ENCODE measurements at places on chromosomes 1 and 21. TPM values are rescaled to one million over a fixed set of nuclear protein-coding genes. Genes with fewer than 3 reads are reported as not detected.
A peak's percentile ranks its signal among the peaks of the same experiment; 100 is the strongest.

- DNase-seq = no peak
These were observed 161.6 kb upstream of the KCNJ15 start for GRCh38 chr21:38095220-38095619.

DNA sequence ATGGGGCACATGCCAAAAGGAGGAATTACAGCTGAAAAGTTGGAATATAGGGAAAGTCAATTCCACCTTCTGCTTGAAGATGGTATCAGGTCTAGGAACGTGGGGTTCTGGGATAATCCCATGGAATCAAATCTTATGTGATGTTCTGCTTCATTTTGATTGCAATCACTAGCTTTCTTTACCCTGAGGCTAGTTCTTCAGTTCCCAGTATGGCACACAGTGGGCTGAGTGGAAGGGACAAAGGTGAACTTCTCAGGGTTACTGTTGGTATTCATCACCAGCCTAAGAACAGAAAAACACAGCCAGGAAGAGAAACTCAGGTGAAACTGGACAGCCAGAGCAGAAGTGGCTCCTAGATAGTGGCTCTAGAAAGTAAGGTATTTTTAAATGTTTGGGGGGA, 117.8 kb downstream of the TNFSF18 start:
- DNase-seq = no peak

DNA sequence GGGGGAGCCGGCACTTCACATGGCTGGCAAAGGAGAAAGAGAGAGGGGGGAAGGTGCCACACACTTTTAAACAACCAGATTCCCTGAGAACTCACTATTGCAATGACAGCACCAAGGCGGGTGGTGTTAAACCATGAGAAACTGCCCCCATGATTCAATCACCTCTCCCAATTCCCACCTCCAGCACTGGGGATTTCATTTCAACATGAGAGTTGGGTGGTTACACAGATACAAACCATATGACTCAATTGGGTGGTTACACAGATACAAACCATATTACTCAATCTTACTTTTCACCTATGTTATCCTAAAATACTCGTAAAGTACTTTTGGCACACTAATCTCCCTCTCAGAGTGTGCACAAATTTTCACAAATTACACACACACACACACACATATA, 1097.5 kb upstream of the TMPRSS15 start:
- no peak for DNase-seq

DNA sequence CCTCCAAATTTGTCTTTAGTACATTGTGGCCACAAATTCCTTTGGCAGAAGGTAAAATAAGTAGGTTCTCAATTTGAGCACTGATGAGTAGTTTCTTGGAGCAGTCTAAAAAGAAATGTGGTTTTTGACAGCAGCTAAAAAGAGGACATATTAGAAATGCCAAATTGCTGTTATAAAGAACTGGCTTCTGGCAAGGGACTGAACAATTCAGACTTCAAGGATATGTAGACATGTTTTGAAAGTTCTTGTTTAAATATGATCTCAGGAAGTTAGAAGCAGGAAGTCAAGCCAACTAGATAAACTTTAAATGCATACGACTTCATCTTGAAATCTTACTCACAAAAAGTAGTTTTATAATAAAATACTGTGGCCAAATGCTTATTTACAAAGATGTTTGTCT, 18.8 kb downstream of the C1orf52 start:
- no peak for DNase-seq

DNA sequence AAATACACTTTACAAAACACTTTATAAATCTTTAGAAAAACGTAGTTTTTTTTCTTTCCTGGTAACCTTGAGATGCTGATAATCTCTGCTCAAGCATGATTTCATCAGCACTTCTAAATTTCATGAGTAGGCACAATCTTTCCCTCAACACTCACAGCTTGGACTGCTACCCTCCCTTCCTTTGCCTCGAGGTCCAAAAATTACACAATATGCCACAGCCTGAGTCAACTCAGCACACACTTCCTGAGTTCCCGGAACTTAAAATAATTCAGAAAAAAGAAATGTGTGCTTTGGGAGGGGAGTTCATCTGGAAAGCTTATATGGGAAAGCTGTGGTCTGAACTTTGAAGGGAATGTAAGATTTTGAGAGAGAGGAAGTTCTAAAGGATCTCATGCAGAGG, 5.9 kb downstream of the CLCA2 start:
- DNase-seq = peak; percentile 27

DNA sequence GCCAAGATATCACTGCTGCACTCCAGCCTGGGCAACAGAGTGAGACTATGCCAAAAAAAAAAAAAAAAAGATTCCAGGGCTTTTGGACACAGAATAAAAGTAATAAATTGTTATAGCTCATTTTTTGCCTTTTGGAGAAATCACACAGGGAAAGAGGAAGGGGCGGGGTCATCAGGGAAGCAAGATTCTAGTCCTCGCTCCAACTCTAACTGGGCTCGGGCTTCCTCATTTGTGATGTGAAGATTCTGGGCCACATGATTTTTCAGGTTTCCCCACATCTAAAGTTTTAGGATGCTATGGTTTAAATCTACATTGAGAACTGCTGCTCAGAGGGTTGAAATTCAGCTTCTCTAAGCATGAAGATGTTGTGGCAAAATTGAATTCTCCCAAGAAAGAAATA, 179.3 kb upstream of the PLXNA2 start:
- DNase-seq = no peak

DNA sequence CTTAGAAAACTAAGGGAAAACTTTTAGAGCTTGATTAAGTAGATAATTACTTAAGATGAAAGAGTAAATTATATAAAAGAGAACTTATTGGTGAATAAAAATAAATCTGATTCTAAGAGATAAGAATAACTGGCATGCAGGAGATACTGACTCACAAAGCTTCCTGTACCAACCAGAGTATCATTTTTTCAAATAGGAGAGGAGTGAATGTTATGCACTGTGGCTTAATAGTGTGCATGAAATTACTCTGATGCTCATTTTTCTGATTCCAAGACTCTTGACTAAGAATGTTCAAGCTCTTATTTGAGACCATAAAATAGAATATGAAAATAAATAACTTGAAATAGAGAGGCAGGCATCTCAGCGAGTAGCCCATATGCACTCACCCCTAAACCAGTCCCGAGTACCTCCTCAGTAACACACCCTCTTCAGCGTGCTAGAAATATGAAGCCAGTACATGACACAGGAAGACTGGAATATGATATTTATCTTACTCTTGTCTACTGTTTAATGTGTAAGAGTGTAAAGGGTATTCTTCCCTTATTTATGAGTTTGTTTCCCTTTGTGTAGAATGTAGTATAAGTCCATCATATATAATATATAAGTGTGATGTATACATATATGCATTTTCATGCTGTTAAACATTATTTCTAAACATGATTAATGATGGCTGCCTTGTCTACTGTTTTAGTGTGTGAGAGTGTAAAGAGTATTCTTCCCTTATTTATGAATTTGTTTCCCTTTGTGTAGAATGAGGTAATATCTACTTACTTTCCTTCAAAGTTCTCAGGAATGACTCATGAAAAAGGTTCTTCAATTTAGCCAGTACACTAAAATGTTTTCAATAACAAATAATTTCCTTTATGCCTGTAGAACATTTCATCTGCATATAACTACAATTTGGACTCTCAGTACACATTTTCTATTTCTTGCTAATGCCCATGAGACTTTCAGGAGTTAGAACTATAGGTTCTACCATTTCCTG, 99.2 kb upstream of the PALMD start:
- DNase-seq = no peak

DNA sequence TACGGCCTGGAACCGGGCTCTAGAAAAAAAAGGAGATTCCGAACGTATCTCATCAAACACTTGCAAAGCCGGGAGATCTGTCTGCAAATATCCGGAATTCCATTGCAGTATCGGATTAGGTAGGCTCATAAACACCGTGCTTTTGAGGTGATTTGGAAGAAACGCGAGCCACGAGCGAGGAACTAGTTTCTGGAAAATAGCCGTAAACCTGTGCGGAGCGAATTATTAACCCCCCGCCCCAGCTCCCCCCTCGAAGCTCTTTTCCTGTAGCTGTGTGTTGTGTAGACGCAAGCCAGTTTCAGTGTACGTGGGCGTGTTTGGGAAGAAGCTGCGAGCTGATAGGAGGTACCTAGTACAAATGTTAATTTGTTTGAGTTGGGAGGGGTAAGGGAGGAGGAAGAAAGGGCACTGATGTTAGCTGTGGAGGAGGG, 1.1 kb downstream of the RALGPS2 start:
- peak; percentile 85 for DNase-seq

DNA sequence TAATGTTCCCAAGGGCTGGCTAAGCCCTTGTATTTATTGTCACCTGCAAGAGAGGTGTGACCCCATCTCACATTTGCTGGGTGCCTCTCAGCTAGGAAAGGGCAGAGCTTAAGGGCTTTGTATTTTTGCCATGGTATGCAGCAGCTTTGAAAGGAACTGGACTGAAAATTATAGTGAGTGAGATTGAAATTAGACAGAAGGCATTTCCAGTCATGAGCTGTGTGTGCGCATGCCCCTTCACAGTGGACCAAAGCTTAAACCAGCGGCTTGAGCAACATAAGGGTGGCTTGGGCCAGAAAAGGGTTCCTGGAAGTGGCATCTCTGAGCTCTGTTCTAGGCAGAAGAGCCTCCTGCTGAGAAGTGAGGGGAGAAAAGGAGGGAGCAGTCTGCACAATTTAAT, 19.8 kb downstream of the MYOG start:
- DNase-seq = no peak

DNA sequence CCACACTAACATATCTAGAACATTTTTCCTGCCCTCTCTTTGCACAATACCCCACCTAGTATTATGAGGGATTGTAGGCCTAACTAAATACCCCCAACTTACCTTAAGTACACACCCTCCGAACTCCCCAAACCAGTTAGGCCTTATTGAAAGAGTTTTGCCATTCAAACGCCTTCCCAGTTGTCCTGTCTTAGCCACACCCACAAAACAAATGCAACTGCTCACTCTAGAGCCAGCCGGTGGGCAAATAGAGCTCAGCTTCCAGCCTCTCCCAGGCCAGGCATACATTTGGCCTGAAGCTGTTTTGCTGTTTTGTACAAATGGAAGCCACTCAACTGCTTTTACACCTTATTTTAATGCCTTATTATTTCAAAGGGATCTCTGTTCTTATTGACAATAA, 224.2 kb upstream of the RUNX1 start:
- no peak for DNase-seq

CFHR1 gene
- polyA plus RNA-seq = not detected

AMY1B gene
- 0.16 TPM for polyA plus RNA-seq

TSPAN2 gene
- 33.9 TPM for polyA plus RNA-seq

CTSS gene
- 11.0 TPM for polyA plus RNA-seq

DNA sequence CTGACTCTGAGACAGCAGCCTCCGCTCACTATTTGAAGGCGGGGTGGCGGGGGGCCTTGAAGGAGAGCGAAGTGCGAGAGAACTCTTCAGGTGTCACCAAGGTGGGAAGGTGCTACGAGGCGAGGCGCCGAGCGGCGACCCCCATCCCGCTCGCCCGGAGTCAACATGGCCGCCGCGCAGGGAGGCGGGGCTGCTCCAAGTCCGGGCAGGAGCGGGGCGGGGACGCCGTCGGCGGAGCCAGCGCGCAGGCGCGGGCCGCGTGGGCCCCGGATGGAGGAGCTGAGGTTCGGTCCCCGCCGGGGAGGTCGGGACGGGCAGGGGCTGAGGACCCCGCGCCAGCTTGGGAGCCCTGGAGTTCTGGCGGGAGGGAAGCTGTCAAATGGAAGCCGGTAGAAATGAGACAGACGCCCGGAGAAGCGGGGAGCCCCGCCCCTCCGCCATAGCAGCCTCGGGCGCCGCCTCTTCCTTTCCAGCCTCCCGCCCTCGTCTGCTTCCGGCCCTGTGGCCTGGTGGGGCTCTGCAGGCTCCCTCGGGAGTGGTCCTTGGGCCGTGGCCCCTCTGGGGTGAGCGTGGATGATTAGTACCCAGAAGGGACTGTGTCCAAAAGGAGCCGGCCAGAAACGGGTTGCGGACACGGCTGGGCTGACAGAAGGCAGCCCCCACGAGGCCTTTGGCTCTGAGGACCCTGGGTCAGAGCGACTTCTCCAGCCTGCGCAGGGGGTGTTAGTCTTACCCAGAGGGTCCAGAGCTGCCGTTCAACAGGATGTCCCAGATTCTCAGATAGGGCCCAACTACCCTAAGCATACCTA, at the start of gene PIGV:
TSS of gene PIGV (plus strand) at position 245 of the 809 bp plus-strand sequence. CDS start 2,866 bp downstream, outside the sequence.
- DNase-seq = peak; percentile 90

NBPF26 gene
- 19.1 TPM for polyA plus RNA-seq

- DNase-seq = peak; percentile 95
These were observed at the start of gene SOD1 for GRCh38 chr21:31659536-31660258. TSS of gene SOD1 (plus strand) at chr21:31659693. CDS start at chr21:31659770, 77 bp downstream.

TADA1 gene
- polyA plus RNA-seq = 23.9 TPM

RIPK4 gene
- 23.2 TPM for polyA plus RNA-seq

DNA sequence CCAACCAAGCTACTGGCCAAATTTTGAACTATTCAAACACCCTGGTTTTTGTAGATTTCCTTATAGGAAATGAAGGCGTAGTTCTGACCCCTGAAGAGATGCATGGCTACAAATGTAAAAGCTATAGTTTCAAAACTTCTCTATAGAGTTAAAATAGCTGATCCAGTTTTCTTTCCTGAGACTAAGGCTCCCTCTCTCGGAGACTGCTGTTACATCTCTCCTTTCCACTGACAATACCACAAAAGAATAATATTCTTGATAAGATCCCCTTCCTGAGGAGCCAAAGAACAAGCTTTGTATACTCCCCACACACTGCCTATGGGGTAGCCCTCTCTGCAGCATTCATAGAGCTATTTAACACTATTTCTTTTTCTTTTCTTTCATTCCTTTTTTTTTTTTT, 6.7 kb upstream of the CFAP126 start:
- DNase-seq = no peak

FCGR3B gene
- 0.38 TPM for polyA plus RNA-seq

BTBD19 gene
- 10.5 TPM for polyA plus RNA-seq

EDARADD gene
- polyA plus RNA-seq = 7.5 TPM

DNA sequence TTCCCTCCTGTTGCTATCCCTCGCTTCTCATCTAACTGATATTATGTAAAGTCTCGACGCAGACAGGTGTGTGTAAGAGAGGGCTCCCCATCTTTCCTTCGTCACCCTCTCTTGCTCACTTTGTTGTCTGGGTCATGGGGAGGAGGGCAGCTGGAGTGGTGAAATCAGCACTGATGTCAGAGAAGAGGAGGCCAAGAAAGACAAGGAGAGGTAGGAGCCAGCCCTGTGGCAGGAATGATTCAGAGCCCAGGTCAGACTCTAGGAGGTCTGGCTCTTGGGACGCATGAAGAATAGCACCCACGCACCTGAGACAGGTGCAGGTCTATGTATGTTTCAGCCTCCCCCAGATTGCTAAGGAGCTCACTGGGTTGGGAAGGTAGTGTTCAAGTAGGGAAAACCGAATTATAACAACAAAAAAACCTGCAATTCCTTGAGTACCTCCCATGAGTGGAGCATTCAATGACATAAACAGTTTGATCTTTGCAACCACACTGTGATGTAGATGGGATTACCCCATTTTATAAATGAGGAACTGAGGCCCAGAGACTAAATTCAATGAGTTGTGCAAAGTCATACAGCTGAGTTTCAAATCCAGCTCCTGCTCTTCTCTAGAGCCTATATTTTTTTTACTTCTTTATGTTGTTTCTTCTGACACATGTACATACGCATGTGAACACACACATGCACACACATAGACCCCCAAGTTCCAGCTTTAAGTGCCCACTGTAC, 10.4 kb downstream of the NUAK2 start:
- DNase-seq = no peak

BSND gene
- polyA plus RNA-seq = 4.5 TPM
